NCI-H1694 (cell line): ENCODE measurements at places on chromosomes 1 and 21.
A peak's percentile ranks its signal among the peaks of the same experiment; 100 is the strongest.

- DNase-seq = no peak
Observed at GRCh38 chr1:2308844-2309243, 80.7 kb downstream of the SKI start.

DNA sequence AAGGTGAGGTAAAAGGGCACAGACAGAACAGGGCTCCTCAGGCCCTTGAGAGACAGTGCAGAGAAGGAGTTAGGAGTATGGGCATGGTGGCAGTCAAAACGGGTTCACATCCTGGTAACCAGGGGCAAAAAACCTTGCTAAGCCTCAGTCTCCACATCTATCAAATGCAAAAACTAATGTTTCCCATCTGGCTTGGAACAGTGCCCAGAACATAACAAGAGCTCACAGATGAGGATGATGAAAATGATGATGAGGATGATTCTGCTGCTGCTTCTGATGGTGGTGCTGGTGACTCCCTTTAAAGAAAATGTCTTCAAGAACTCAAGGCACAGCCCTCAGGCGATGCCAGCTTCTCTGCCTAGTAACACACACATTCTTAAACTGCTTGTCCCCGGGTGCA lies 24.1 kb downstream of the HHIPL2 start:
- DNase-seq = no peak

- DNase-seq = no peak
Observed at GRCh38 chr1:21294266-21294989, 4.2 kb upstream of the ECE1 start.

- peak; percentile 13 for DNase-seq
Observed at GRCh38 chr1:24316645-24317044, 2.5 kb upstream of the GRHL3 start.

DNA sequence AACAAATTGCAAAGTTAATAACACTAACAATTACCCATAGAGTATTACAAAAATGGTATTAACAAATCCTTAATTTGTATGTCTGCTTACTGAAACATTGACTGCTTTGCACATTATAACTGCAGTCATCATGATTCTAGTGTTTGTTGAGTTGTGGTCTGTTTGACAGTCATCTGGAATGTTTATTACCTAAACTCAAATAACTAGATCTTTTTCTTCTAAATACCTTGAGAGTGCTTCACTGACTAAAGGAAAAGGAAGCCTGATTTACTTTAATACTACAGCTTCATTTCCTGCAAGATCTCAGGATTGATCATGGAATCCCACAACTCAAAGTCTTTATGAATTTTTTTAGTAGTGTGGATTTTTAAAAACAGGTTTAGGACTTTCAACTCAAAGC lies 70.0 kb downstream of the HMCN1 start:
- no peak for DNase-seq

DNA sequence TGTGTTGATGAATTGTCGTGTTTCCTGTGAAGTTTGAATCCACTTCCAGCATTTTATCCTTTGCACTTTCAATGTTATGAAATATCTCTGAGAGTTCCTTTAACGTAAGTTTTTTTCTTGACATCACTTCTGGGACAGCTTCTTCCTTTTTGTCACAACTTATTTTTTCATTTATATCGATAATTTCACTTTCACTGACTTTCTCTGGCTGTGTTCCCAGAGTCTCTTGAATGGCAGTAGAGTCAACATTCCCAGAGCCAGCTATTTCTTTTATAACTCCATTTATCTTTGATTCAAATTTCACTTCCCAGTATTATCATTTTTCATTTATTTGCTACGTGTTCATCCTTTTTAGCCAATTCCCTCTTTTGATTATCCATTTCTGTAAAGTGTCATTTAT lies 256.5 kb downstream of the PAPPA2 start:
- DNase-seq = no peak

DNA sequence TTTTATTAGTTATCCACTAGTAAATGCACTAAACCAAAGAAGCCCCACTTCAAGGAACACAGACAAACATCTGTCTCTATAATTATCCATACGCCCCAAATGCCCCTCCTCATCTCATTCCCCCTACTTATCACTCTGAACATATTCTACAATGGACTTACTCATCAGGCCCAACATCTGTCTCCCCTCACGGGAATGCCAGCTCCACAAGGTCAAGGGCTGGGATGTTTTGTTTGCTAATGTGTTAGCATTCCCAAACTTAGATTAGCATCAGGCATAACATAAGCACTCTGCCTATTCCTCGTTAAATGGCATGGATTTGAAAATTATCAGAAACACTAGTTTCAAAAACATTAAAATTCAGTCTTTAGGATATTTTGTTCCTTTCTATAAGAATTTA lies 279.5 kb downstream of the DSCAM start:
- DNase-seq = peak; percentile 7

DNA sequence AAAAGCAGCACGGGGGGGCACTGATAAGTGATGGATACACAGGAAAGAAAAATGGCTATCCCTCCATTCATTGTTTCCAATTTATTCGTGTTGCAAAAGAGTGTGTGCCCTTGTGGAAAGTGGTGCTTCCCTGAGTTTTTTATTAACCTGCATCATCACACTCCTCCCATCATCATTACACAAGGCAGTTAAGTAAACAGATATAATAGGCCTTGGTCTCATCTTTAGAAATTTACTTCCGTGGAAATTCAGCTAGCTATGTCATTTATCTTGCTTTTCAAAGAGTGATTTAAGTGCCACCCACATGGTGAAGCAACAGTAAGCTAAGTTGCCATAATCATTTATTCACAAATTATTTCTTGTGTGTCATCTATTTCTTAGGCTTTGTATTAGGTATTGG lies 473.3 kb downstream of the NEGR1 start:
- no peak for DNase-seq

- DNase-seq = no peak
Observed at GRCh38 chr1:30192969-30193630, 530.3 kb downstream of the MATN1 start.

DNA sequence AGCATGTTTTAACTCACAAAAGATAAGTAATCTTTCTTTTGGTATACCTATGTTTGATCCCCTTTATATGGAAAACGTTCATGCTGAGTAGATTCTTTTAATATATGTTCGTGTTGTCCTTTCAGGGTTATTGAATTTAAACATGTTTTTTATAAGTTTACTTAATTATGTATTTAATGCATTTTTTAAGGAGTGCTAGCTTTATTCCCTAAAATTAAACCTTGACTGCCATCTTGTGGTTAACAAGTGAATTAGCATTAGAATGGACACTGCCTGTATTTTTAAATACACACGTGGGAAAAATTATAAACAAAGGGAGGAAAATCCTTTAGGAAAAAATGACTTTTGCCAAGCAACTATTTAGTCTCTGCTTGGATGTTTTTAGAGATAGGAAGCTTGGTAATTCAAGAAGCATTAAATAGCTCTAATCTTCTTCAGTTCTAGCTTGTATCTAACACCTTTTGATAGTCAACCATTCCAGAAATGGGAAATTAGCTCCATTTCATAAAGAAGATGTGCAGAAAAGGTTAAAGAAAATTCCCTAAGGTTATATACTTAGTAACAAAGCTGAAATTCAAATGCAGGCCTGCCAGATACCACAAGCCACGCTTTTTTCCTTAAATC lies 43.0 kb downstream of the UBE2U start:
- DNase-seq = peak; percentile 65

- no peak for DNase-seq
Observed at GRCh38 chr1:219085082-219085481, 88.6 kb upstream of the LYPLAL1 start.

GRCh38 chr1:44238660-44239059 lies 25.4 kb downstream of the DMAP1 start:
- DNase-seq = no peak

DNA sequence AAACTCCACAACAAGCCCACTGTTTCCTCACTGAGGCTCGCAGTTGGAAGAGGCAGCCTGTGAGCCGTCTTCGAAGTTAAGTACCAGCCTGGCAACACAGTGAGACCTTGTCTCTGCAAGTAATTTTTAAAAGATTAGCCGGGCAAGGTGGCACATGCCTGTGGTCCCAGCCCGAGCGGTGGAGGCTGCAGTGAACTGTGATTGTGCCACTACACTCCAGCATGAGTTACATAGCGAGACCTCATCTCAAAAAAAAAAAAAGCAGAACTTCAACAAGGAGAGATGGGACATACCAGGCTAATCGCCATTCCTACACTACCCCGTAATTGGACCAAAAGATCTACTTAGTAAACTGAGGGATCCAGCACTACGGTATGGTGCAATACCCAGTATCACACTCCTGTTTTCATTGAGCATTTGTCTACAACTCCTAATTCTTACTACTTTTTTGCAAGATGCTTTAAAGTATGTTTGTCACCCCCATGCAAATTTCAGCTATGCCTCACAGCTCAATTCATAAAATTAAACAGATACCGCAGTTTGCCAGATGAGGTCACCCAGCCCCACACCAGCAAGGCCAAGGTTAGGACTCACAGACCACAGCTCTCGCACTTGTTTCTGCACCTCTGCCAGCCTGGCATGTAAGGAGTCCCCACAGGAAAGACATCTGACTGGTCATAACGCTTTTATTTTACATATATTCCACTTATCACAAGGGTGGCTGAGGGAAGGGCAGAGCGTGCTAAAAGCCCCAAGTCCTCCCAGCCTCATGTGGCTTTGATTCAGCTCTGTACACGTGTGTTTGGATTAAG lies 21.0 kb downstream of the SDE2 start:
- no peak for DNase-seq

DNA sequence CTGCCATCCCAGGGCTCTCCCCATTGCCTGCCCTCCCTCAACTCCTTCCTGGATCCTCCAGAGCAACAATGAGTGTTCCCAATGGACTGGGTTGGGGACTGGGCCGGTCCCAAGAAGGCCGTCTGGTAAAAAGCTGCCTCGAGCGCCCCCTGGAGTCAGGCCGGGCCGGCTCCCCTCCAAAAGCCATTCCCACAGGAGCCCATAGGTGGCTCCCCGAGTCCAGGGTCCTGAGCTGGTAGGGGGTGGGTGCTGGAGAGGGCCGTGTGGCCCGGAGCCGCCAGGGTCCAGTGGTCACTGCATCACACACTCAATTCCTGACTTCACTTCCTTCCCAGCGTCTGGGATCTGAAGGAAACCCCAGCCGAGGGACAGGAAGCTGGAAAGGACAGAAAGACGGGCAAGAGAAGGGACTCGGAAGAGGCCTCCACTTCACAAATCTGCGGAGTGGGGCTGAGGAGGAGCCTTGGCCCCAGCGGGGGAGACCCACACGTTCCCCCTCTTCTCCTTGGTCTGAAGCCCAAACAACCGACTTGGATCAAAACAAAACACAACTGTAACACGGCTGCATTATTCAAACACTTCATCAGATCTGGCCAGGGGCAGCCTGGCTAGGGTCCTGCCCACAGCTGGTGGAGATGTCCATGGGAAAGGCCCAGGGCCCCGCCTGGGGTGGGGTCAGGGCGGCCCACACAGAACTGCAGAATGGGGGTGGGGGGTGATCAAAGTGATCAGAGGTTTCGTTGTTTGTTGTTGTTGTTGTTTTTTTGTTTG lies 10.9 kb upstream of the ALDH4A1 start:
- peak; percentile 6 for DNase-seq
